ENCODE measurements at places on chromosomes 4 and X.

- no peak for DNase-seq
Measured at GRCh38 chr4:40421839-40422708, 86.9 kb downstream of the CHRNA9 start.

- no peak for DNase-seq
Measured at GRCh38 chr4:75889537-75890199, 12.6 kb downstream of the PPEF2 start.

GRCh38 chr4:81007417-81007816 is 23.1 kb upstream of the BMP3 start:
- DNase-seq: no peak

DNA sequence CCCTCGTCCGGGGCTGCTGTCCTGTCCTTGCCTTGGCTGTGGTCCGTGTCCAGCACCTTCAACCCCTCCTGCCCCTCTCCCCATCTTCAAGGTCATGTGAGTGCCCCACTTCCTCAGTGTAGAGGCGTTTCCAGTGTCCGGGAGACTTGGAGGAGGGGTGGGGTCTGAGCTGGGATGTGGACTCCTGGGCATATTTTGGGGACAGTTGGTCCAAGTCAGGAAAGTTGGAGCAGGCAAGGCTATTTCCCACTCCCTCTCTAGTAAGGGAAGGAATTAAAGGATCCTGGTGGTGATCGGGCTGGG is 3.0 kb downstream of the PCGF3 start:
- DNase-seq: no peak

DNA sequence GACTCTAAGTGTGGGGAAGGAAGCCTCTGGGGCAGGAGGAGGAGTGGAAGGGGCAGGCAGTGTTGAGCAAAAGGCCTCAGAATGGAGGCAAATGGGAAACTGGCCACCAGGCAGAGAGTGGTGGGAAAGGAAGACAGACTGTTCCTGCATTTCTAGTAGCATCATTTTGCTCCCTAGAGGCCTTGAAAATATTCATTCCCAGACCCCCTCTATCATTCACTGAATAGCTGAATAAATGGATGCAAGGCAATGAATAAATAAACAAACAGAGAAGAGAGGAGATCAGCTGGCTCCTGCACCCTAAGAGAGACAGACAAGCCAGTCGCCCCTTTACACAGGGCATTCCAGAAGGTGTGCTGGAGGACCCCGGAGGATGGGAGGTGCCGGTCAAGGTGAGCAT is 511.9 kb downstream of the BCOR start:
- DNase-seq: no peak

DNA sequence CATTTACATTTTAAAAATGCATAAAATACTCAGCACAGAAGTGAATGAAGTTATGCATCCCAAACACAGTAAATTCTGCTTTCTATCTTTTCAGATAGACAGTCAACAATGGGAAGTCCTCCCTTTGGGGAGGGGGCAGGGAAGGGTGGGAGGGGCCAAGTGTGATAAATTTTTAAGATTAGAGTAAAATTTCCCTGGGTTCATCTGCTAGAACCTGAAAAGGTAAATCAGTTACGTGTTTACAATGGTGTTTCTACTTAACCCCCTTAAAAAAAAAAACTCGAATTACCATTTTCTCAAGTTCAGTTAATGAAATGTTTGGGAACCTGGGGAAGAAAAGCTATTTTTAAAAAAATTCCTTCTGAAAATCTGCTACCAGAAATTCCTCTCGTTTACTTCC is 9.1 kb downstream of the PITX2 start:
- no peak for DNase-seq

DNA sequence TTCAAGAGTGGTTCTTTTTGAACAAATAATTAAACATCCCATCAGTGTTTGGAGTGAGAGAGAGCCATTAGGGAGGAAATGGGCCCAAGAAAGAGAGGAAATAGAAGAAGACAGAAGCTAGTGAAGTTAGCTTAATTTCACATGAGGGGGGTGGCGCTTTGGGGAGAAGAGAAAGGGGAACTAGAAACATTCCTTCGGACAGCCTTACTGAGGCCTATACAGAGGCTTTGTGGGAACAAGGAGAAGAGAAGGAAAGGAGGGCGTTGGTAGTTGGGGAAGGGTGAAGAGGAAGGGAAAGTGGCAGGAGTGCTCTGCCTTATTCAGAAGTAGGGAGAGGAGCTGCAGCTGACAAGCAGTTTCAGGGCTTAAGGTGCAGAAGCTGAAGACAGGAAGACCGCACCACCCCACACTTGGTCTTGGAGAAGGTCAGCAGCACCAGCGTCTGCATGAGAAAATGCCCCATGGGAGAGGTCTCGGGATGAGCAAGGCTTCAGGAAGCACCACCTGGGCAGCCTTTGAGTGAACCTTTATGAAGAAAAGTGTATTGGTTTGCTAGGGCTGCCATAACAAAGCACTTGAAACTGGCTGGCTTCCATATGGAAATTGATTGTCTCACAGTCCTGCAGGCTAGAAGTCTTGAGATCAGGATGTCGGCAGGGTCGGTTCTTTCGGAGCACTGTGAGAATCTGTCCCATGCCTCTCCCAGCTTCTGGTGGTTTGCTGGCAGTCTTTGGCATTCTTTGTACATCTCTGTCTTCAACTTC is 85.1 kb downstream of the KIT start:
- no peak for DNase-seq

DNA sequence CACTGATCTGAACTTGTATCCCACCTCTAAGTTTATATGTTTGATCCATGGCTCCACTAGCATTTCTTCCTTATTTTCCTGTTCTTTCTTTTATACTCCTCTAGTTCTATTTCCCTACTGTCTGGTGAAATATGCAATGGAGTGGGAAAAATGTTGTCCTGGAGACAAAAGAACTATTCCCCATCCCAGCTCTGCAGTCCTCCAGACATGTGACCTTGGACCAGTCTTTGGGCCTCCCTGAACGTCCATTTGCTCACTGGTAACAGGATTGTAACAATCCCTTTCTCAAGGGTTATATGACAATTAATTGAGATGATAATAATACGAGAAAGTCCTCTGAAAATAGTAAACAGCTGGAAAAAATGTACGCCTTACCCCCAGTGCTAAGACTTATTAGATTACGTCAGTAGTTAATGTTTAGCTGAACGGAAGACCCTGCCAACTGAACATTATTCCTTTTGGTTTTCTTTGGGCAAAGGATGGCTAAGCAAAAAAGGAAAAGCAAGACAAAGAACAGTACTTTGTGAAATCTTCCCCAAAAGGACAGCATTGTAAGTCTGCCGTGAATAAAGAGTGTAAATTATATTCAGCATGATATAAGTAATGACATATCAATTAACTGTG is 302.3 kb upstream of the PPARGC1A start:
- no peak for DNase-seq

GRCh38 chrX:100829730-100830129 is 9.5 kb downstream of the CSTF2 start:
- DNase-seq: no peak

GRCh38 chr4:147971116-147971515 is 239.2 kb downstream of the ARHGAP10 start:
- no peak for DNase-seq

DNA sequence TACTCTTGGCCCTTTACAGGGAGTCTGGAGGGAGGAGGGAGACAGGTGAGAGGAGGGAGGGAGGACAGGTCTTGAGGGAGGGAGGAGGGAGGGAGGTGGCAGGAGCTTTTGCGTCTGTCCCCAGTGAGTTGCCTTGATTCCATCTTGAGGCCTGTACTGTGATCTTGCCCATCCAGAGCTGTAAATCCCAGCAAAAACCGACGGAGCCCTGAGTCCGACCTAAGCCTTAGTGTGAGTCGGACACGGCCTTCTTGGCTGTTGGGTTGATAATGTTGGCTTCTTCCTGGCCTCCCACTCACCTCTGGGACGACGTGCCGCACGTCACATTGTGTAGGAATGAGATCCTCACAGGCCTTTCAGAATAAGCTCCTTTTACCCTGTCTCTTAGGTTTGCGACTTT is 72.5 kb downstream of the RGS12 start:
- DNase-seq: no peak

- DNase-seq: no peak
Measured at GRCh38 chr4:153465140-153465539, 1.0 kb upstream of the TMEM131L start.

DNA sequence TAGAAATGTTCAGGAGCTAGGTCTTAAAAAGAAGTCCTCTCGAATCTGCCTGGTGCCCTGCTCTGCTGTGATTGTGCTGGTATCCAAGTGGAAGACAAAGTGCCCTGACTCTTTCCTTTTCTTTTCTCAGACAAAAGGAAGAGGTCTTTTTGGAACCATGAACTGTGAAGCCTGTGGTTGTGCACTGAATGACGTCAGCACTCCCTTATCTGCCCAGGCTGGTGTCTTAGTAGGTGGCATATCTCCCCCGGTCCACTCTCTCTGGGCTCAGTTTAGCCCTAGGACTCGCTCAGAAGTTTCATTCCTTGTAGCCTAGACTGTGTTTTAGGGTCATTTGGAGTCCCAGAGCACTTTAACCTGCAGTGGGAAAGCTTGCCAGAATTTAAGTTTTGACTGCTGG is 400.3 kb upstream of the CT83 start:
- DNase-seq: no peak

GRCh38 chr4:47863486-47863885 is 25.6 kb upstream of the CORIN start:
- no peak for DNase-seq

Measured in GM12891 (cell line).